Sigmoid colon (tissue), 7 donors: ENCODE measurements at places on chromosomes 2 and 18. TPM values are rescaled to one million over a fixed set of nuclear protein-coding genes. Genes with fewer than 3 reads are reported as not detected.

GRCh38 chr2:42105330-42106256, 57.8 kb downstream of the PKDCC start:
- no peak for DNase-seq

DNA sequence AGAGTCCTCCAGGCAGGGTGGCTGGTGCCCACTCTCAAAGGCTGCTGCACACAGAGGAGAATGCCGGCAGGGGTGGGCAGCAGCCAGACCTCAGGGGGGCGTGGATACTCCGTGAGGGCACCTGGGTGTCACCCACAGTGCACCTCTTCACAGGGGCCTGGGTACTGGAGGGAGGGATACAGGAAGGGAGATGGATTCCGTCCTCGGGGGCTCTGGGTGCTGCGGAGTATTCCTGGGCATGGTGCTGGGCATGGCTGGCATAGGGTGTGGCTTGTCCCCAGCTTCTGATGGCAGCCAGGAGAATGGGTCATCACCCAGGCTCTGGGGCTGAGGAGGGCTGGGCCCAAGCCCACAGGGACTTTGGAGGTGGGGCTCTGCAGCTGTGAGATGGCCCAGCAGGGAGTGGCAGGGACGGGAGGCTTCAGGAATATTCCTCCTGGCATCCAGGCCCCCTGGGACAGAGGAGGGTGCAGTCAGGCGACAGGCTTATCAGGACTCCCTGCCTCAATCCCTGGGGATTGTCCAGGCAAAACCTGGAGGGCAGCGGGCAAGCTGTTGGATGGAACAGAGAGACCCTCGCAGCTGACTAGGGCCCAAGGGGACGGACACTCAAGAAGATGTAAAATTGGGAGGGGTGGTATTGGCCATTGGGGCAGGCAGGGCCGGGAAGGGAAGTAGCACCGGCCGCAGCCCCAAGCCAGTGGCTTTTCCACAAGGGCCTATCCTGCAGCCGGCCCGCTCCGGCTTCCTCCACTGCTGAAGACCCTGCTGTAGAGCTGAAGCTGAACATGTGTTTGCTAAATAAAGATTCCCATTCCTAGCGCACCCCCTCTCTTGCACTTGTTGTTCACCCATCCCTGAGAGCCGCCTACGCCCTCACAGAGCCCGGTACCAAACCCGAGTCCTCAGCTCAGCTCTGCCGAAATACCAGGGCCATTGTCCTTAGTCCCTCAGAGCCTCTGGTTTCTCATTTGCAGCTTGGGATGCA, 5.7 kb upstream of the KLHL30 start:
- no peak for DNase-seq

DNA sequence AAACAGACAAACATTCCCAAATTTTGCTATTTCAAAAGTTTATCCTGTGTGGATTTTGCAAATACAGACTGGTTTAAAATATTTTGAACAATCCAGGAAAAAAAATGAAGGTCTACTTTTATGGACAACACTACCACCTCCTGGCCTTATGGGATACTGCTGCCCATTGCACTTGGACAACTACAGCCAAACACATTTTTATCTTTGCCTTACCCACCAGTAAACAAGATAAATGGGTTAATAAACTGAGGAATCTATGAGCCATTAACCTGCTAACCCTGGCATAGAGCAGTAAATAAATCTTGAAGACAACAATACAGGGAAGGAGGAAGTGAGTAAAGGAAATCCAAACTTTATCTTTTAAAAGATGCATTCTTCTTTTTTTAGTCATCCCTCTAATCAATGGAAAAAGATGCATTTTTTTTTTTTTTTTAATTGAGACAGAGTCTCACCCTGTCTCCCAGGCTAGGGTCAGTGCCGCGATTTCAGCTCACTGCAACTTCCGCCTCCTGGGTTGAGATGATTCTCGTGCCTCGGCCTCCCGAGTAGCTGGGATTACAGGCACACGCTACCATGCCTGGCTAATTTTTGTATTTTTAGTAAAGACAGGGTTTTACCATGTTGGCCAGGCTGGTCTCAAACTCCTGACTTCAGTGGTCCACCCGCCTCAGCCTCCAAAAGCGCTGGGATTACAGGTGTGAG, 2.1 kb upstream of the SPIRE1 start:
- DNase-seq, result no peak

GRCh38 chr2:210287301-210287700, 27.7 kb downstream of the MYL1 start:
- no peak for DNase-seq

DNA sequence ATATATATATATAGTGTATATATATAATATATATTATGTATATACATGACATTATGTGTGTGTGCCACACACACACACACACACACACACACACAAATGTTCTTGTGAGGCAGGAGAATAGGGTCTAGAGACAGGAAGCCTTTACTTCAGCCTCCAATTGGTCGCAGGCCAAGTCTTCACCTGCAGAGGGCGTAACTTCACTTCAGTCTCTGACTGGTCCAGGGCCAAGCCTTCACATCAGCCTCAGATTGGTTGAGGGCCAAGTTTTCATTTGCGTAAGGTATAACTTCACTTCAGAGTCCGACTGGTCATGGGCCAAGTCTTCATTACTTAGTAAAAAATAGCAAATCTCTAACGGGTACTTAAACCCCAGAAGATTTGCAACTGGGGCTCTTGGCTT, 13.2 kb upstream of the SS18 start:
- DNase-seq, result no peak

GRCh38 chr18:76486574-76486973, 8.5 kb downstream of the ZNF516 start:
- no peak for DNase-seq

GRCh38 chr2:65527451-65528240, 95.2 kb upstream of the SPRED2 start:
- DNase-seq, result no peak

DNA sequence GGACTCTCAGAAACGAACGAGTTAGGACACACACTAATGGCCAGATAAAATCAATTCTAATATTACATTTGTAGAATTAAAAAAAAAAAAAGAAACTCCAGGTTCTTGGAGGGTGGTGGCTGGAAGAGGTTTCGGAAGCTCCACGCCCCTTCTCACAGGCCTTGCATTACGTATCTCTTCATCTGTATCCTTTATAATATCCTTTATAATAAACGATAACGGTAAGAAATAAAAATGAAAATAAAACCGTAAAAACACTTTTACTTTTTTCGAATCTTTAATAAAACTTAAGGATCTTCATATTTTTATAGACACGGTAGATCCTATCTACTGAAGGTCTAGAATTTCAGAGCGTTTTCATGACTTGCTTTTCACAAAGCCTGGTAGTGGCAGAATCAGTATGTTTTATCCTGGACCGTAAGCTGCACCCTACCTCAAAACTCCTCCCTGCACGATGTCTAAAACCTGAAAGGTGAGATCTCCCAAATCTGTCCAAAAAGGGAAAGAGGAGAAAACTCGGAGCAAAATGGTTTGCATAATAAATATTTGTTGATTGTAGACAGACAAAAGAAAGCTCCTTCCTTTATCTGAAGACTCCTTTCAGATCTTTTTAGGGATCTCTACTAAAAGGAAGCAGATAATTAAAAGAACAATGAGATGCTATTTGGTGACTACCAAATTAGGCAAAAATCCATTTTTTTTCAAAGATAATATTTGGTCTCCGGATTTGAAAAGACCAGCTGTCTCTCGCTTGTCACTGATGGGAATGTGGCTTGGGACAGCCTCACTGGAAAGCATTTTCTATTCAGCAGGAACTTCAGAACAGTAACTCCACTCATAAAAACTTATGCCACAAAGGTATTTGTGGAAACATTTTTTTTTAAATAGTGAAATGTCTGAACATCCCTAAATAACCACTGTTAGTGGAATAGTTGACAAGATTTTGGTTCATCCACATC, 2.0 kb upstream of the CXCR4 start:
- DNase-seq, result no peak

DNA sequence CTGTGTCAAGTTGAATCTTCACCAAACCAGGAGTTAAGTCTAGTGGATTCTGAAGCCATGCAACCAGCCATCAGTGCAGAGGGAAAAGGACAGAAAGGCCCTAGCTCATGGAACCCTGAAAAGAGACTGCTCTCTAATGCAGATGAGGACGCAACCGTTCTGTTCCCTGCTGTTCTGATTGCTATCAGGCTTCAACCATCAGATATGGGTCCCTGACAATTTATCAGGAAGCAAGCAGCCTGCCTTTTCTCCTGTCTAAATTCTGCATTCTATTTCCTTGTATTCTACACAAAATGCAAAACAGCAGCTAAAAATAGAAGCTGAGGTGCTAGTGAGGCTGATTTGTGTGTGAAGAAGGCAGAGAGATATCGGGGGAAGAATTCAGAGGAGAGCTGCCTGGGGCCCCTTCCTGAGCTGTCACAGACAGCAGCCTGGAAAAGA, 68.4 kb upstream of the RTN4 start:
- no peak for DNase-seq

- DNase-seq, result no peak
These were observed 245.6 kb upstream of the SALL3 start for GRCh38 chr18:78733762-78734613.

DNA sequence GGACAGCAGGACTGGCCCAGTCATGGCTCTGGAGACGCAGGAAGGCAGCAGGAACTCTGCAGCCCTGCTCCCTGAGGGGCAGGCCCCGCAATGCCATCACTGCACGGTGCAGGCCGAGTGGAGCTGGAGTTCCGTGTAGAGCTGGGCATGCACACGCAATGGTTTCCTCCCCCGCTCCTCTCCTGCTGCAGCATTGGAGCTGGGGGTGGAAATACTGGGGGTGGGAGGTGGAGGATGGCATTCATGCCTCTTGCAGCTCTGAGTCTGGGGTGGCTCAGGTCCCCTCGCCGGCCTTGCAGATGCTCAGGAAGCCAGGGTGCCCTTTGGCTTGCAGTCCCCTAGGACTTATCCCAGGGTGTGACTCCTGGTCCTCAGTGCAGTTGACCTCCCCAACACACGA, 78.3 kb upstream of the ASB18 start:
- no peak for DNase-seq

DNA sequence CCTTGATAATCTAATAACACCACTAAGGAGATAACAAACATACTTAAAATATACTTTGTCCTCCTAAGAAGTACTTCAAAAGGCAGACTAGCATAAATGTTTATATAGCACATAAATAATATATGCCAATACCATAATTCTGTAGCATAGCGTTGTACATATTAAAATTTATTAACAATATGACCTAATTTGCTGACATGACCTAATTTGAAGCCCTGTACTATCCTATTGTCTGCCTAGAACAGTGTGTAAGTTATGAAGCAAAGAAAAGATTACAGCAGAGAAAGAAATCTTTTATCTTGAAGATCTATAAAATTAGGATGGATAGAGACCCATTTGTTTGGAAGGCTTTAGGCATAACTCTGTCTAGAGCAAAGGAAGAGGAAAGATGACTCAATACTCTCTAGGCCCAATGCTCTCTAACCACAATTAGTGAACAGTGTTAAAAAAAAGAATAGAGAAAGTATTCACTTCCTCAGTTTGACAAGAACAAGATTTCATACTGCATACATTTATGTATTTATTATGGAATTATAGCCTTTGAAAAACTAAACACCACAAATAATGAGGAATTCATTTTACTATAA, 231.3 kb downstream of the ZRANB3 start:
- DNase-seq, result no peak

- no peak for DNase-seq
These were observed 181.7 kb upstream of the HDAC4 start for GRCh38 chr2:239582476-239582875.

DNA sequence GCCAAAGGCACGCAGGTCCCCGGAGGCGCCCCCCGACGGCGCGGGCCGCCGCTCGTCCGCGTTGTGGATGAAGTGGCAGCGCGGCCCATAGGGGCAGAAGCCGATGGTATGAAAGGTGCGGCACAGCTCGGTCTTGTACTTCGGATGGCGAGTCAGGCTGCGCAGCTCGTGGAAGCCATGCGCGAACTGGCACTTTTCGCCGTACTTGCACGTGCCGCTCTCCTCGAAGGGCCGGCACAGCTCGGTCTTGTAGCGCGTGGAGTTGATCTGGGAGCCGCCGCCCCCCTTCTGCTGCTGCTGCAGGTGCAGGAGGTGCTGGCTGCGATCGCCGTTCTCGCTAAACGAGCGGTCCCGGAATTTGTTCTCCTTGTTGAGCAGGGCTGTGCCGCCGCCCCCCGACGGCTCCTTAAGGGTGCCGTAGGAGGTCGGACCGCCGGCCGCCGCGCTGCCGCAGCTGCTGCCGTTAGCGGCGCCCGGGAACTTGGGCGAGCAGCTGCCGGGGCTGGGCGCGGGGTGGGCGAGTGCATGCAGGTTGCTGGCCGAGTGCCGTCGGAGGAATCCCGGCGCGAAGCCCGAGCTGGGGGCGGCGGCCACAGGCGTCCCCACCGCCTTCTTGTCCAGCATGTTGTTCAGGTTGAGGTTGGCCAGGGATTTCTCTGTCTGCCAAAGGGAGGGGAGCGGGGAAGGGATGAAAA, 1.2 kb downstream of the ZFP36L2 start:
- DNase-seq, result peak; percentile 87

GRCh38 chr18:22831441-22831904, 101.7 kb upstream of the RBBP8 start:
- DNase-seq, result no peak

DNA sequence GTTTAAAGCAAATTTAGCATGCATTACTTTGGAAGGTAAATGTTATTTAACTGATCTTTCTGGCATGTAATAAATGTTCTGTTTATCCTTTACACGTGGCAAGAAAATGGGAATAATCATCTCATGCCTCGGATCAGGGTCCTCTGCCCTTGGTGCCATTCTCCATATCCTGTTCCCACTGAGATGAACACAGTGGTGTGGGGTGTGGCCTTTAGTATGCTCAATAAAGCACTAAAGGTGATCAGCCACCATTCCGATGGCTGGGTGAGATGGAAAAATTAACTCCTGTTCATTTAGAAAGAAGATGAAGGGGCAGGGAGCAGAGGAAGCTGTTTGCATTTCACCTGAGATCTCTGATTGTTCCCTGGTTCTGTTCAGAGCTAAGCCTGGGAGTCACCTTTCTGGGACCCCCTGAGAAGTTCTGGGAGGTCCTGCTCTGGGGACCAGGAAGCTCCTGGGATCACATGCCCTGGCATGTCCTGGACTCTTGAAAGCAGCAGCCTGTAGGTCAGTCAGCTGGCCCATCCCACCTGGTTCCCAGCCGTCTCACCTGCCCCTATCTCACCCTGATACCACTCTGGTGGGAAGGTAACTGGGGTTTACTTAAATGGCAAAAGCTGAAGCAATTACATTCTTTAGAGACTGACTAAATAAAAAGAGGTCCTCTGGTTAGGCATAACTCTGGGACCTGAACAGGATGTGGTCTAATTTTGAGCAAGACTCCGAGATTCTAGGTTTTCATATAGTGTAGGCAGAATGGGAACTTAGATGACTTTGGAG, 288.9 kb upstream of the EPAS1 start:
- no peak for DNase-seq

The ATP6V1B1 gene
- total RNA-seq, result 1.9 TPM

The AOX1 gene
- total RNA-seq, result 65.5 TPM

The REG3G gene
- not detected for total RNA-seq
